Kidney (tissue), 22 donors: ENCODE measurements at places on chromosomes 7 and 10. TPM values are rescaled to one million over a fixed set of nuclear protein-coding genes. Genes with fewer than 3 reads are reported as not detected.

DNA sequence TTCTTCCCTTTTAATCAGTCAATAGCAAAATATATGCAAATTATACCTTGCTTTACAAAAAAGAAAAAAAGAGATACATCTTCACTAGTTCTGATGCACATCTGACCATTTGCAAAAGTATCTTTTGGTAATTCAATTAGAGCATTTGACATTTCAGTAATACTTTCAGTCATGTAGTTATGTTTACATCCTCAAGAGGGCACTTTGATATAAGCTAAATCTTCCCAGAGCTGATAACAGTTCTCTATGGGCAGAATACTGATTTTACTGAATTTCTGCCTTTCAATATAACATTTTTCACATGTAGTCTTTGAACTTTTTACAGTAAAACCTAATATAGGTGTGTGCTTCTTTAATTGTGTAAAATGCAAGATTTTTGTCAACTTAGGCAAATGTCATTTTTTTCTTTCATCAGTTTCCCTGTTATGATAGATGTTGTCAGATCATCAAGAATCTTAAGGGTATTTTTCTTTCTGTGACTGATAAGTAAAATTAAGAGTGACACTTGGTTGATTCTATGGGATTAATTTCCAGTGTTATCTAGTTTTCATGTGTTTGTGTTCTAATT lies 703.5 kb upstream of the SEMA3D start:
- DNase-seq, result no peak

DNA sequence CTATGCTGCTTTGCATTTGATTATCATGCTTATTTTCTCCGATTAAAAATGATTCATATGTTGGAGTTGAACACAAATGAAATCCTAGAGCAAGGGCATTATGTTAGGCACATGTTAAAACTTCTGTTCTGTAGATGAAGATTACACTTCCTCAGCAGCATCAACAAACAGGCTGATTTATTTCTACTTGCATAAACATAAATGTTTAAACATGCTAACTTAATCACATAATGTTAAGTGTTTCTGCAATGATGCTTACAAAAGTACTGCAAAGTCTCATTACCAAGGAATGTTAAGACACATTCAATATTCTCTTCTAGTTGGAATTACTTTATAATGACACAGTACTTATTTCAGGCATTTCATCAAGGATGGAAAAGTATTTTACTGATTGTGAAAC lies 770.8 kb downstream of the ANKRD7 start:
- DNase-seq, result no peak

- no peak for DNase-seq
These were observed 7.4 kb downstream of the NOD1 start for GRCh38 chr7:30471205-30471604.

- no peak for DNase-seq
These were observed 88.8 kb upstream of the RET start for GRCh38 chr10:42988069-42988468.

DNA sequence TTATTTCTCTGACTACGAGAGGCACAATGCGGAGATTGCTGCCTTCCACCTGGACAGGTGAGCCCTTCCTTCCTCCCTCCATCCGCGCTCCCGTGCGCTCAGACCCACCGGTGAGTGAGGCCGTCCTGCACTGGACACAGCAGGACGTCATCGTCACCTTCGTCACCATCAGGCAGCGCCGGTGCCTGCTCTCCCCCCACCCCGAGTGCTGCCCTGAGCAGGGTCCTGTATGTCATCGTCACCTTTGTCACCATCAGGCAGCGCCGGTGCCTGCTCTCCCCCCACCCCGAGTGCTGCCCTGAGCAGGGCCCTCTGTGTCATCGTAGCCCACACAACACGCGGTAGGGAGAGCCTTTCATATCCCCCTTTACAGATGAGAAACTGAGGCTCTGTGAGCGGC lies 43.5 kb upstream of the FOXL3 start:
- DNase-seq, result no peak

Gene PON2
- polyA plus RNA-seq, result 61.8 TPM
